ENCODE measurements at places on chromosomes 6 and 20.

DNA sequence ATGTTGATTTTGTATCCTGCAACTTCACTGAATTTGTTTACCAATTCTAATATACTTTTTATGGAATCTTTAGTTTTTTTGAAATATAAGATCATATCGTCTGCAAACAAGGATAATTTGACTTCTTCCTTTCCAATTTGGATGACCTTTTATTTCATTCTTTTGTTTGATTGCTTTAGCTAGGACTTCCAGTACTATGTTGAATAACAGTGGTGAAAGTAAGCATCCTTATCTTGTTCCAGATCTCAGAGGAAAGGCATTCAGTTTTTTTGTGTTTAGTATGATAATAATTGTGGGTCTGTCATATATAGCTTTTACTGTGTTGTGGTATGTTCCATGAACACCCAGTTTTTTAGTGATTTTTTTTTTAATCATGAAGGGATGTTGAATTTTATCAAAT is 75.7 kb downstream of the GCLC start:
- DNase-seq: no peak

GRCh38 chr6:36954262-36954931 is at the start of gene PI16:
TSS of gene PI16 (plus strand) at chr6:36954738. CDS start at chr6:36954761, 23 bp downstream.
- DNase-seq: no peak

DNA sequence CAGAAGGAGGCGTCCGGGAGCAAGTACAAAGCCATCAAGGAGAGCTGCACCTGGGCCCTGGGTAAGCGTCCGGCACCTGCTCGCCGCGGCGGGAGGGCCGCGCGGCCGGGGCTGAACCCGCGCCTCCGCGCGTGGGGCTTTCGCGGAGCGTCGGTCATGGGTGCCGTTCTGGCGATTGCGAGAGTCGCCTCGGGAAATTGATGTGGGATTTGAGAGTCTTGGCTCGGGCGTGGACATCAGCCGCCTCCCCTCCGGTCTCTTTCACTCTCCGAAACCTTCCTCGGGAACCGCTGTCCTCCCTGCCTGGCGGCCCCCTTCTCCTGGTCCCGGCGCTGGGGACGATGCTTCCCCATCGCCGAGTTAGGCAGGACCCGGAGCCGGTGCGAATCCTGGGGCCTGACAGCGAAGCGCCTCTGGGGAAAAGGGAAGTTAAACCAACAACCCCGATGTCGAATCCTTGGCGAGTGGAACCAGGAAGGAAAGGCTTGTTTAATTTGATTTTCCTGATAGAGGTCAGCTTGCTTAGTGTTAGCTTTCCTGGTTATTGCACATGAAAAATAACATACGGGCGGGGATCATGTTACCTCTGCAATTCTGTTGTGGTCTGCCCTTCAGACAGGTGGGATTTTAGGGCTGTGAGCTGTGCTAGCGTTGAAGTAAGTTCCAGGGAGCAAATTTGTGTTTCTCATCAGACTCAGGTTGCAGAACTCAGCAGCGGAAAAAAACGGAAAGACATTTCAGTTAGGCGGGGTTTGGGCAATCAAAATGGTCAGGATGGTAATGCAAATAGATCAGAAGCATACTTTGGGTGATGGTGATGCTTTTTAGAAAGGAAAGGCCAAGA is 594 bp downstream of the ARFGEF3 start:
- no peak for DNase-seq

GRCh38 chr6:112289038-112289566 is 34.7 kb upstream of the LAMA4 start:
- DNase-seq: peak; percentile 68

GRCh38 chr20:60361761-60362395 is 403.7 kb downstream of the CDH26 start:
- DNase-seq: no peak

- no peak for DNase-seq
Measured at GRCh38 chr6:56380476-56380875, 133.1 kb upstream of the COL21A1 start.

DNA sequence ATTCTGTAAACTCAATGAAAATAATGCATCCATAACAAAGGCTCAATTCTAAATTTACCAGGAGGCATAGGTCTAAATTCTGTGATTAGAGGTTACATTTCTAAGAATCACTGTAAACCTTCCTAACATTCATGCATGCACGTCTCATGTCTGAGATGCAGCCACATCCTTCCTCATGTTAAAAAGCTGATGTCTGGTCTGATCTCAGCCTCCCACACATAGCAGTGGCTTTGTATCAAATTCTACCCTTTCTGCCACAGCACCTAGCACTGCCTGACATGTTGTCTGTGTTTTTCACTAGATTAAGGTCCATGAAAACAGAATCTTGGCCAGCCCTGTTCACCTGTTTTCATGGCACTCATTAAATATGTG is 171.1 kb downstream of the WDR27 start:
- DNase-seq: no peak

GRCh38 chr20:40941133-40941610 is 87.5 kb upstream of the TOP1 start:
- no peak for DNase-seq

DNA sequence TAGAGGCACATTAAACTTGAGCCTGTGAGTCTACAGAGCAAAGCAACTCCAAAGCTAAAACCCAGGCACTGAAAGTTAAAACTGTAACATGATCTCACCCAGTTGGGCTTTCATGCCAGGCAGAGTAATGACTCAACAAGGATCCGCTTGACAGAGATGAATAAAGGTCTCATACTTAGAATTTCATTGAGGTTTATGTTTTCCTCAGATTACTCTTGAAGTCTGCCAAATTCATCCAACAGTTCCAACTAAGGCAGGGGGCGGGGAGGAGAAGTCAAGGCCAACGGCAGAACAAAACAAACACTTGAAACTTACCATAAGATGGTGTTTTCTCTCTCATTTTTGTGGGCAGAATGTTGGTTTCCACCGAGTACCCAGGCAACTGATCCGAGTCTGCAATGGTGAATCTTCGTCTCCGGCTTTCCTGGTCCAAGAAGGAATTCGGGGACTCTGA is 54.0 kb upstream of the IPCEF1 start:
- peak; percentile 53 for DNase-seq

DNA sequence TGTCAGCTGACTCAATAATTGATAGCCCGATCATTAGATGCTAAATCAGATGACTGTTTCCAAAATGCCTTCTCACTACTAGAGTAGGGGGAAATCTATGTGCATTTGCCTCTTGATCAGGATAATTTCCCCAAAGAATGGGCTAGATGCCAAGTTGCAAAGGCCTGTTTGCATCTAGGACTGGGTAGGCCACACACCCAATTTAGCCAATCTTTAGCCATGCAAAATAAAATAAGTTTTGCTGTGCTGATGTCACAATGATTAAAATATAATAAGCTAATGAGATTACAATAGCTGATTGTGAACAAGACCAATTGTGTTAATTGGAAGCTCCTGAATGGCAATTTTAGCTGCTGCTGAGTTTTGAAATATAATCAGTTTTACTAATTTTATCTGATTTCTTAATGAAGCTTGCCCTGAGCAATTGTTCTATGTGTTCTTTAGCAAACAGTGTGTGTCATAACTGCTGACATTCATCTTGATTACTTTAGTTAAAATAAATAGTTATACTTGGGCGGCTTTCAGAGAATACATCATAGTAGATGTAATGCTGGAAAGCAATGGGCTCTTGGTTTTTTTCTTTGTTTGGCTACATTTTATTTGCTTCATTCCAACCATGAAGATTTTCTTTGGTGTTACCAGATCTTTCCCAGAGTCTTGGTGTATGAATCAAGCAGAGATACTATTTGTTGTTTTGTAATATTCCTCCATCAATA is 973.2 kb upstream of the SLC35B3 start:
- no peak for DNase-seq

DNA sequence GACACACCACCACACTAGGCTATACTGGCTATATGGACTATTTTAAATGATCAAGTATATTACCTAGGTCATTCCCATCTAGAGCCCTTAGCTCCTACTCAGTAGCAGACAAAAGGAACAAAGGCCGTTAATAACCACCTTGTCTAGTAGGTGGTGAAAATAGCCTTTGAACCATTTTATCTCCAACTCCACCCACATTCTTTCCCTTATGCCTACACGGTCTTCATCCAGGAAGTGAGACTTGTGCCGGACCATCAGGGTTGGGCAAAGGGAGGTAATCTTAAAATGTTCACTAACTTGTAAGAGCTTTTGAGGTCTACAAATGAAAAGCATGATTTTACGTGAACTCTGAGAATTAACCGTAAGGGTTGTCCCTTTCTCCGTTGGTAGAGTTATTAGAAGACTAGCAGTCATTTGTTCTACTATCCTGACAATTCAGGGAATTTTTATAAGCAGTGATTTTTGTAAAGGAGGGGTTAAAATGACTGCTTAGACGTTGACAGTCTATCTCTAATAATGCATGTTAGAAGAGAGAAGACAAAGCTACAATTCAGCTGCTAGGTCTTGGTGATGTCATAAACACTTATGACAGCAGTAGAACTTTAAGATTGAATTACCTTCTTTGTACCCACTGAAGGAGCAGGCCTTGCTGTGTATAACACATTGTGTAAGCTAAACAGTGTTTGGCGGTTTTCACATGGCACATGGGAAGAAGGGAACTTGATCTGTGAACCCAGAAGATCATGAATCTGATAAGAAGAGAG is 371.8 kb upstream of the JAG1 start:
- no peak for DNase-seq

DNA sequence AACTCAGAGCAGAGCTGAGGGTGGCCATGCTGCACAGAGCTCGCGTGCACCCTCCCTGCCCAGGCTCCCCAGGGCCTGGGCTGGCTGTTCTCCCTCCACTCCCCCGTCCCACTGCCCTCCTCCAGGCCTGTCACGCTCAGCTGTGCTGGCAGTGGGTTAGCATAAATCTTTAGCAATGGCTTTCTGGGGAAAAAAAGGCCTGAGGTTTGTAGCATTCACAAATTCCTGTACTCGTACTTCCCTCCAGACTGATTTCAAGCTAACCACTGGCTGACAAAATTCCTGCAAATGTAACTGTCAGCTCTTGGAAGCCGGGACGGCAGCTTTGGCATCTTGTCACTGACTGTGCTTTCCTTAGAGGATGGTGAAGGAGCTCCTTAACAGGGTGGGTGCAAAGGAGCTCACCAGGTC is 22.3 kb upstream of the SMOC2 start:
- no peak for DNase-seq

DNA sequence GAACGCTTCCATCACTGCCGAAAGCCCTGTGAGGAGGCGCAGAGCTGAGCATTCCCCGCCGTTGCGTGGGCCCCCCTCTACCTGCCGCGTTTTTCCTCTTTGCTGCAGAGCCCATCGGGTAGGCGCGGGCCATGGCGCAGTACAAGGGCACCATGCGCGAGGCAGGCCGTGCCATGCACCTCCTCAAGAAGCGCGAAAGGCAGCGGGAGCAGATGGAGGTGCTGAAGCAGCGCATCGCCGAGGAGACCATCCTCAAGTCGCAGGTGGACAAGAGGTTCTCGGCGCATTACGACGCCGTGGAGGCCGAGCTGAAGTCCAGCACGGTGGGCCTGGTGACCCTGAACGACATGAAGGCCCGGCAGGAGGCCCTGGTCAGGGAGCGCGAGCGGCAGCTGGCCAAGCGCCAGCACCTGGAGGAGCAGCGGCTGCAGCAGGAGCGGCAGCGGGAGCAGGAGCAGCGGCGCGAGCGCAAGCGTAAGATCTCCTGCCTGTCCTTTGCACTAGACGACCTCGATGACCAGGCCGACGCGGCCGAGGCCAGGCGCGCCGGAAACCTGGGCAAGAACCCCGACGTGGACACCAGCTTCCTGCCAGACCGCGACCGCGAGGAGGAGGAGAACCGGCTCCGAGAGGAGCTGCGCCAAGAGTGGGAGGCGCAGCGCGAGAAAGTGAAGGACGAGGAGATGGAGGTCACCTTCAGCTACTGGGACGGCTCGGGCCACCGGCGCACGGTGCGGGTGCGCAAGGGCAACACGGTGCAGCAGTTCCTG is 693 bp downstream of the FAM50B start:
- no peak for DNase-seq

- DNase-seq: no peak
Measured at GRCh38 chr20:51440589-51440988, 101.9 kb downstream of the NFATC2 start.

- DNase-seq: peak; percentile 25
Measured at GRCh38 chr20:16654858-16655535, 74.8 kb upstream of the SNRPB2 start.

DNA sequence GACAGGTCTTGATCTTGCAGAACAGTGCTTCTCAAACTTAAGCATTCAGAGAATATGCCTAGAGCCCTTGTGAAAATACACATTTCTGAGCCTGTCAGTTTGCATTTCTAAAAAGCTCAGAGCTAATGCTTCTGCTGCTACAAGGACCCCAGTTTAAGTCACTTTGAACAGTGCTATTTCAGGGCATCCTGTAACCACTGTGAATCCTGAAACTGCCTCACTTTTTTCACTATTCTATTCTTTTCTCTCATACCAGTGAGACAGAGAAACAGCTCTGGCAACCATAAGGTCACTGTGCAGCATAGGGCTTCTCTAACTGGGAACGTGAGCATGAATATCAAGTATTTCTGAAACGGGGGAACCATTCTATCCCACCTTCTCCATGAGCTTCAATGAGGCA is 51.2 kb downstream of the LGSN start:
- DNase-seq: no peak

DNA sequence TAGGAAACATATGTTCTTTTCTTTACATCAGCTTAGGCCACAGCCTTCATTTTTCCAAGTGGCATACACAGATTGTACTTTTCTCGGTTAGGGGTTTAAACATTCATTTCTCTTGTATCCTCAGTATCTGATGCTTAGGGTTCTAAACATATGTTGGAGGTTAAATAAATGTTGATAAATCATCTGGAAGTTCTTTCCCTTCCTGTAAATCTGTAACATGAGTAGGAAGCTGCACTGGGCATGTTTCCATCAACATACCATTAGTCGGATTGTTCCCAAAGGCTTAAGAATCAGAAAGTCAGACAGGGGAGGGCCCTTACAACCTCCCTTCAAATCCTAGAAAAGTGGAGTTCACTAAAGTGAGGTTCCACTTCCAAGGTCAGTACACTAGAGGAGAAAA is 54.8 kb upstream of the BCLAF1 start:
- DNase-seq: no peak

- DNase-seq: no peak
Measured at GRCh38 chr20:13817342-13817741, 32.5 kb downstream of the NDUFAF5 start.

DNA sequence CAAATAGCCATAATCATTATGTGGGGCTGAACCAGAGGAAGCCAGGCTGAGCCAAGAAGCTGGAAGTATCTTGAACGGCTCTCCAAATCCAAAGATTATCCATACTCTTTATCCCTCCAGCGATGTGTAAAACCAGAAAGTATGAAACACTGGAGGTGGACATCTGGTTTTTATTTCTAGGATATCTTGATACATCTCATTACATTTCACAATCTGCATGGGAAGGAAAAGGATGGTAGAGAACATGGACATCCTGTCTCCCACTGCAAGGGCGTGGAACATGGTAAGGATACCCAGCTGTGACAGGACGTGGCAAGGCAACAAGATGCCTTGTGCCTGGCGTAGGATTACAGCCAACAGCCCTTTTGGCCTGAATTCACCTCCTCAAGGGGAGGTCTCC is 20.1 kb downstream of the TRIM27 start:
- DNase-seq: no peak

DNA sequence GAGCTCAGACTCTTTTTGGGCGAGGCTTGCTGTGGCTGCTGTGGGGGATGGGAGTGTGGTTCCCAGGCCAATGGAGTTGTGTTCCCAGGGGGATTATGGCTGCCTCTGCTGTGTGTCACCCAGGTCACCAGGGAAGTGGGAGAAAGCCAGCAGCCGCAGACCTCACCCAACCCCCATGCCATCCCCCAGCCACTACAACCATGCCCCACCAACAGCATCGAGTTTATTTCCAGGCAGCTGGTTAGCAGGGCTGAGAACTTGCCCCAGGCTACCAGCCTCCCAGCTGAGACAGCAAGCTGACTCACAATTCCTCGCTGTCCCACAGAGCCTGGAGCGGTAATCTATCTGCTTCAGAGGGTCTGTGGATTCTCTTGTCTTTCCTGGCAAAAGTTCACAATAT is 331.7 kb downstream of the FRK start:
- no peak for DNase-seq

All from NCI-H446 treated with DMSO at 0.1 percent for 48 hours (cell line).